Fibroblast of villous mesenchyme (primary cell): ENCODE measurements at places on chromosomes 2 and 18. TPM values are rescaled to one million over a fixed set of nuclear protein-coding genes. Genes with fewer than 3 reads are reported as not detected.

The RAPH1 gene
- total RNA-seq: 13.2 and 19.4 TPM in 2 replicates

The RNF181 gene
- total RNA-seq: 130 and 221 TPM in 2 replicates

The RTTN gene
- 15.1 and 24.2 TPM in 2 replicates for total RNA-seq

The ITGB6 gene
- under 0.01 TPM in 1 of 2 replicates, not detected in the other for total RNA-seq

The SPTBN1 gene
- 181 and 200 TPM in 2 replicates for total RNA-seq

- no peak for DNase-seq
Measured at GRCh38 chr18:72903033-72903432, 35.2 kb upstream of the NETO1 start.

GRCh38 chr2:175168564-175168945 is 552 bp upstream of the ATF2 start:
- no peak for DNase-seq

DNA sequence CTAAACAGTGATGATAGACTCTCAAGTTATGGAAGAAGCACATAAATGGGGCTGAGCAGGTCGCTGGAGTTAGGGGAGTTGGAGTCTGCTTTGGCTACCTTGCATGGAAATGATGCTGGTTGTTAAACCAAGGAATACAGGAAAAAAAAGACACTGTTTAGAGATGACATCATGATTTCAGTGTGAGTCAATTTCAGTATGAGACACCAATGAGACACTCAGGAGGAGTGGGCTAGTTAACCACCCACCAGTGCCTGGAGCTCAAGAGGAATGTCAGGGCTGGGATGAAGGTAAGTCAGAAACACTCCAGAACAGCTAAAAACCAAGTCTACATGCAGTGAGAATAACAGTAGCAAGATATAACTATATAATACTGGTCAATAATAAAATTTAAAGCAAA is 303.6 kb downstream of the SOX11 start:
- DNase-seq: no peak

GRCh38 chr18:40670668-40671375 is 1284.2 kb upstream of the PIK3C3 start:
- no peak for DNase-seq

- DNase-seq: peak; percentile 84
Measured at GRCh38 chr18:48563027-48563426, 24.2 kb downstream of the CTIF start.

- no peak for DNase-seq
Measured at GRCh38 chr2:200472853-200473464, 36.9 kb downstream of the KCTD18 start.

DNA sequence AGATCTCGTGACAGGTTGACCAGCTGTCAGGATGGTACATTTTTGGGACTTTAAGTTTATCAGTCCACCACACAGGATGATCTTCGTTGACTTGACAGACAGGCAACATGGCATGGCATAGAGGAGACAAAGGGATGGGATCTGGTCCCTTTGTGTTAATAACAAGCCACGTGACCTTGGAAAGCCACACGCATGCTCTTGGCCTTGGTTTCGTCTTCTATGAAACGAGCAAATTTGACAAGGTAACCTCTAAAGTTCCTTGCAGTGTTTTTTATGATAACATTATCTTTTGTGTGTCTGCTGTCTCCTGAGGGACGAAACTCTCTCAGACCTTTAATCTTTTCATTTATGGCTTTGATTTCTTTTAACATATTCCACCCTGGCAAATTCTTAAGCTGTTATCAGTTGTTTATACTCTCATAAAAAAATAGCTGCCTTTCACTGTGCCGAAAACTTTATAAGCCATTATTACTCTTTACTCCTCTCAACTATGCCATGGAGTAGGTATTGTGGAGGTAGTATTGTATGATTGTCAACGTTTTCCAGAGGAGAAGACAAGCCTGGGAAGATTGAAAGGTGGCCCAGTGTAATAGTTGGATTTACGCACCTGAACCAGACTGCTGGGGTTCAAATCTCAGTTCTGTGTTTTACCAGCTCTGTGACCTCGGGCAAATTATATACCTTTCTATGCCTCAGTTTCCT is 81.3 kb downstream of the MYOM1 start:
- DNase-seq: no peak

DNA sequence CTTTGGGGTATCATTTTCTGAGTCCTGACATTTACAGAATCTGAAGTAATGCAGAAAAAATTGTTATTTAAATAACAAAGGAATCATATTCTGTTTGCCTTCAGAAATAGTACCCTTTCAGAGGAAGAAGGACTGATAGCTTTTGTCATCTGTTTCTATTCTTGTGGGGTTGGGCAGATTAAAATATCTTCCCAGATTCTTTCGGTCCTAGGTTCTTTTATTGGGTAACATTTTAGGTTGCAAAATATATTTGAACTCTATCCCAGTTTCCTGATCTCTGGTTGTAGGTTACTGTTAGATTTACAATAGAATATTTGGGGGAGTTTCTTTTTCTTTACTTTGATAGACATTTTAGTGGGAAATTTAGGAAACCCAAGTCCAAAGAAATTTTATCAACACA is 550.5 kb downstream of the SPAG16 start:
- DNase-seq: peak; percentile 70

- peak; percentile 99 for DNase-seq
Measured at GRCh38 chr18:7945882-7946281, 378.8 kb downstream of the PTPRM start.

DNA sequence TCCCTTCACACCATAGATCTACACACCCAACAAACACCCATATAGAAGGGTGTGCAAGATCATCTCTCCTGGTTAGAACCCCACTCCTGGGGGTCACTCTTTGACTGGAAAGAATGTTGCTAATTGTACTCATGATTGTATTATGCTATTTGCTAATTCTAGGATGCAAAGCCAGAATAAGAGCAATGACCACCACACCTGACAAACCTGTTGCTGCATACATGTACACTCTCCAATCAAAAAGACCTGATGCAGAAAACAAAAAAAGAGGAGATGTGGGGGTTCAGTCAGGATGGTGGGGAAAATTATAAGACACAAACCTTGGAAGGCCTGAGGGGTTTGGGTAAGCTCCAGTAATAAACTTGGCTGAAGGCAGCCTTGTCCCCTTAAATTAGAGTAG is 36.9 kb upstream of the PDK1 start:
- DNase-seq: no peak
